ENCODE measurements at places on chromosomes 3 and 15.

DNA sequence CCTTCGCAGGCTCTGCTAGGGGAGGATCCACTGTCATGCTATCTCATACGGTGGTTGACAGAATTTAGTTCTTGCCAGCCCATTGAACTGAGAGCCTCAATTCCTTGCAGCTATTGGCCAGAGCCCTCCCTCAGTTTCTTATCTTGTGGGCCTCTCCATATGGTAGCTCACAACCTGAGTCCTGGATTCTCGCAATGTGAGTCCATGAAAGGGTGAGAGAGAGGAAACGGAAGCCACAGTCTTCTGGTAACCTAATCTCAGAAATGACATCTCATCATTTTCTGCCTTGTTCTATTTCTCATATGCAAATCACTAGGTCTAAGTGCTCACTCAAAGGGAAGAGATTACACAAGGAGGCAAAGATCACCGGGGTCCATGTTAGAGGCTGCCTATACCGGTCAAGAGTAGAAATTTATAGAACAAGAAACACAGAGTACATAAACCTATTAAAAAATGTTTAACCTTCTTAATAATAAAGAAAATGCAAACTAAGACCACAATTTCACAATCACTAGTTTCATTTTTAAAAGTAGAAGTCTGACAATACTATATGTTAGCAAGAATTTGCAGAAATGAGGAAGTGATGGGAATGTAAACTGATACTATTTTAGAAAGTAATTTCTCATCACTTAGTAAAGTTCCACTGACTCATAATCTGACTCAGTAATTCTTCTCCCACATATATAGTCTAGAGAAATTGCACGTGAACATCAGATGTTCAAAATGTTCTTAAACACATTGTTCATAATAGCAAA lies 378.4 kb upstream of the AGTR1 start:
- no peak for DNase-seq

- DNase-seq, result no peak
Measured at GRCh38 chr3:161171639-161172552, 49.2 kb upstream of the NMD3 start.

DNA sequence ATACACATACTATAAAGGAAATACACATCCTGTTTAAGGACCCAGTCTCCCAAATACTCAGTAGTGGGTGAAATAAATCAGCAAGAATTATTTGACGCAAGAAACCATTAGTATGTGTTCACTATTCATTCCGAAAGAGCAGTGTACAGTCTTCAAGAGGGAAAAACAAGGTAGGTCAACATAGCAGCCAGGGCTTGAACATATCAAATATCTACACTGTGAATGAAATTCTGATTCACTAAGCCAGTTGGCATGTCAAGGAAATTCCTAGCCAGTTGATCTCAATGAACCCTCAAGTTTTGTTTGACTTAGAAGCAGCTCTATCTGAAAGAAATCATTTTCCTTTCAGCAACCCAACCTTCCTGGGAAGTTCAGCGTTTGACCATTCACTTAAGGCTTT lies 99.0 kb downstream of the CNTN3 start:
- no peak for DNase-seq

DNA sequence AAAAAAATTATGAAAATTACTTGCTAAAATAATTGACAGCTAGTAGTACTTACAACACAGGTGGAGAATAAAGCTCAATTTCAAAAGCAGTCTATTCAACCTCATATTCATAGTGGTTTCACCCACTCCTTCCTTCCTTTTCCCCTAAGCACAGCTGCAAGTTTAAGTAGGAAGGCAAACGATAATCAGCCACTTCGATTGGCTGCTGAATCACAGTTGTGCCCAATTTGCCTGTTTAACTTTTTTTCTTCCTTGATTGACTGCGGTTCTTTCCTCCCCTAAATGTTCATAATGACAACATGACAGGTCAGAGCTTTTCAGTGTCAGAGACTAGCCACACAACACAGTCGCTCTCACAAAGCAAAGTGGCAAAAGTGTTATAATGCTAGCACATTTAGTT lies 468.0 kb upstream of the GBE1 start:
- DNase-seq, result no peak

- DNase-seq, result no peak
Measured at GRCh38 chr3:174295306-174296092, 563.6 kb upstream of the NAALADL2 start.

GRCh38 chr3:59234884-59235633 lies 185.2 kb upstream of the CFAP20DC start:
- no peak for DNase-seq

DNA sequence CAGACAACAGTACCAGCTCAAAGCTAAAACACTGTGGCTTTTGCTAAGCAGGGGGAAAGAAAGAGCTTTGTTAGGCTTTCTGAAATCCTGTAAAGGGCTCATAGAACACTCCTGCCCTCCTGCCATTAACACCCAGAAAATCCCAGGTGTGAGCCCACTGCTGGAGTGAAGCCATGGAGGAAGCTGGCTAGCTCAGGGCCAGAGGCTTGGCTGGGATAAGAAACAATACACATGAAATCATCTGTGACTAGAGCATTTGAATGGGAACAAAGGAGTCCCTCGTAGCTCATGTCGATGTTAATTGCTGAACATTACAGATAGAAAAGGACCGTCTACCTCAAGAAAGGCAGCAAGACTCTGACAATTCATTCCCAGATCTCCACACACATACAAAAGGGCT lies 23.5 kb downstream of the RUVBL1 start:
- DNase-seq, result no peak

DNA sequence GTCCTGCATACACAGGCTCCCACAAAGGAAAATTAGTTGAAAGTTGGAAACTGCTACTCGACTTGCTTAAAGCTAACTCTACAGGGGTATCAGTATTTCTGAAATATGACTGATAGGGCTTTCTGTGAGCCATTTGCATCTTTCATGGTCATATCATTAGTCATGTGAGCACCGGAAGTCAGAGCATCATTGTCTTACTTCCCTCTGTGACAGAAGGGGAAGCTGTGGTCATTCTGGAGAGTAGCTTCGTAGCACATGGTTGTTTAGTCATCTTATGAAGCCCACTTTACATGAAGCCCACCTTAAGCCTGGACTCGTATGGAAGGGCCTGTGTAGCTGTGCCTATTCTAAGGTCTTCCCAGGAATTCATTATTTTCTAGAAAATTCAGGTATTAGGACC lies 69.0 kb downstream of the COL6A5 start:
- no peak for DNase-seq

- DNase-seq, result no peak
Measured at GRCh38 chr3:133113526-133113925, 75.3 kb downstream of the TMEM108 start.

DNA sequence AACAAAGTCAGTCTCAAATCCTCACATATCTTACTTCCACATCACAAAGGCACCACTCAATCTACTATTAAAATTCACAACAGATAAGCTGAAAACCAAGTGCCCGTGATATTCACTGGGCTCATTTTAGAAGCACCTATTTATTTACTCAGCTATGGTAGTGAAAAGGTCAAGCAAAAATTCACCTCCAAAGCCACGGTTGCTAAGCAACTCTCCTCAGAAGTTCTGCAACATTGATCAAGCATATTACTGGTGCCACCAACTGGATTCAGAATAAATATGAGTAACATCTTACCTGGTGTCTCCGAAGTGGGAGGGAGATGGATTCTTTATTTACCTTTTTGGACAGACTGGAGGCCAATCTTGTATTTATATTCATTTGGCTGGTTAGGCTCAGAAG lies 714.8 kb downstream of the FHIT start:
- DNase-seq, result no peak

DNA sequence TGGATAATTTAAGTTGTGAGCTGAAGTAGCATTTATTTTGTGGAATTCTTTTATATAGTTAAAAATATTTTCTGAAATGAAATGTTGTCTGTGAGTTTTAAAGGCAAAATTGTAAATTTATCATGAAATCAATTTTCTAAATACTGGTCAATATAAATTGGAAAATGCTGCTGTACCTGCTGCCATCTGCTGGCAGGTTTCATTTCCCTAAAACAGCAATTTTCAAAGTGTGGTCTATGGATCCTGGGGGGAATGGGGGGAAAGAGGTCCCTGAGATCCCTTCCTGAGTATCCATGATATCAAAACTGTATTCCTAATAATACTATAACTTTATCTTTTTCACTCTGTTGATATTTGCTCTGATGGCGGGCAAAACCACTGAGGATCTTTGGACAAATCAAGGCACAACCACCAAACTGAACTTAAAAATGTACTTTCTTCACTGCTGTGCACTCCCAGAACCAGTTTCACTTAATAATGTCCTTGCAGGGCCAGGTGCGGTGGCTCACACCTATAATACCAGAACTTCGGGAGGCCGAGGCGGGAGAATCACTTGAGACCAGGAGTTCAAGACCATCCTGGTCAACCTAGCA lies 17.2 kb upstream of the CCR4 start:
- DNase-seq, result no peak

- no peak for DNase-seq
Measured at GRCh38 chr3:148428862-148429605, 268.7 kb upstream of the AGTR1 start.

Measured in CD4-positive, alpha-beta T cell treated with Interleukin-4 for 1 hour (primary cell).